Amygdala (tissue), 56 donors: ENCODE measurements at places on chromosomes 2 and 18.

DNA sequence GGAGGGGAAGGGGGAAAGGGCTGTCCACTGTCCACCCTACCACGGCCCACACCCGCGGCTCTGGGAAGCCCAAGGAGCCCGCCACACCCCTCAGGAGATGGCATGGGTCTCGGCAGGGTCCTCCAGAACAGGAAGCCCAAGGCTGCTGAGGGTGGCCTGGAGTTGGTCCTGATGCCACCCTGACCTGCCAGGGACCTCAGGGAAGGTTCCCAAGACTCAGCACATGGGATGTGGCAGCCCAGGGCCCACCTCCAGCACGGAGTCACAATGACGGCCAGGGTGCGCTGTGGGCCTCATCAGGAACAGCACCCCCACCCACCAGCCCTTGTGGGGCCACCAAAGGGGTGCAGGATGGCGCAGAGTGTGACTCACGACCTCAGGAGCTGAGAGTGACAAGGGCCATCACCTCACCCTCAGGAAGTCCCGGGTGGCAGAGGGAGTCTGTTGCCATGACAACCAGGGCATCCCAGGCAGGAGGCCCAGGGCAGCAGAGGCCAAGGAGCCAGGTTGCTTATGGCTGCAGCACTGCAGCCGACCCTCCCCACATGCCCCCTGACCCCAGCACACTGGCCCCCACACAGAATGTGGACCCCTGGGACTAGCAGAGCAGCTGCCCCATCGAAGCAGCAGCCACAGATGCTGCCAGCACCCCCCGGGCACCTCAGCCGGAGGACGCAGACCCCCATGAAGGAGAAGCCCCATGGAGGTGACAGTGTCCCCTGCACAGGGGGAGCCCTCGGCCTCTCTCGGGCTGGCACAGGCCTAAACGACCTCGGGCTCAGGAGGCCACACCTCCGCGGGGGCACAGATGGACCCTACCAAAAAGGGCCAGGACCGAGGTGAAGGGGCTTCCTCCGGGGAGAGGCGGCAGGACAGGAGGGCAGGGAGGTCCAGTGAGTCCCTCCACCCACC lies 34.3 kb downstream of the KIF1A start:
- no peak for DNase-seq

DNA sequence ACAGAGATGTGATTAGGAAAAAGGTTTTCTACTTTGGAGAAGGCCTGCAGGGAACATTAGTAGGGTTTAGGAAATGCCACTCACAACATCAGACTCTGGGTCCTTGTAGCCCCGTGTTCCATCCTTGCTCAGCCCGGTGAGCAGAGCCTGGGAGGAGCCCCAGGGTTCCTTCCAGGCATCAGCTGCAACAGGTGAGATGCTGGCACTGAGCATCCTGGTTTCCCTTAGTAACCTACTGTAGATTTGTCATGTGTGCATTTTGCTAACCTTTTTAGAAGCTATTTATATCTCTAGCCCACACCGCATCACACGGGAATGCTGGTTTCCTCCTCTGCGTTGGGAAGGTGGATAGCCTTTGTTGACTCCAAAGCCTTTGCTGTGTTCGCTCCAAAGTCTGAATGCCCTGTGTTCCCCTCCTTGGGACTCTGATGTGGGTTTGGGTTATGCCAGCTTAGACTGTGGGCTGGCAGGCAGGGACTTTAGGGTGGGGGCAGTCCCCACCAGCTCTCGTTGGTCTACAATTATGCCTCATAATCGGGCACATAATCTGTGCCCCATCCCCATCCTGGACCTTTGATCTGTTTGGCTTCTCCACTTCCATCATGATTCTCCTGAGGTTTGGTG lies 69.3 kb downstream of the TMEM247 start:
- no peak for DNase-seq

GRCh38 chr18:37442477-37442876 lies 123.1 kb downstream of the CELF4 start:
- no peak for DNase-seq

- DNase-seq, result no peak
Measured at GRCh38 chr2:157075924-157076323, 181.6 kb upstream of the GALNT5 start.

DNA sequence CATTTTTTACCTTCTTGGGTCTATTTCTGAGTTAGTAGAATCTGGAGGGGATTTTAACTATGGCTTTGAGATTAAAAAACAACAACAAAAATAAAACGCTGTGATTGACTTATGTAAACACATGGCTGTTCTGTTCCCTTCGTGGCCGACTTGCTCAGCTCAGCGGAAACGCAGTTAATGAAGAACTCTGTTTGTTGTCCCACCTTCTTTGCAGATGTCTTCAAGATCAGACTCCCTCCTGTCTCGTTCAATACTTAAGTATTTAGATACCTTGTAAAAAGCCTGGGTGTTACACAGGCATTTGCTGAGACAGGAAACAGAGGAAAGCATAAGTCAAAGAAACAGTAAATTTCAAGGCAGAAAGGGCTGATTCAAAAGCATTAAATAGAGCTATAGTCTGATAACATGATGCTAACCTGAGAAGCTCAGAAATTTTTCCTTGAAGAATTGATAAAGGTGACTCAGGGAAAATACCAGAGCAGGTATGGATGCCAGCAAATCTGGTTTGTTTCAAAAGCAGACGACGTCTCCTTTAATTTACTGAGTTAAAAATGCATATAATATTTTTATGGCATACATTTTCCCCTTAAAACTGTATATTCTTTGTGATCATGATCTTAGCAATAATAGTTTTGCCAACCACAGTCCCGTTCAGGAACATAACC lies 21.7 kb upstream of the POLI start:
- no peak for DNase-seq

GRCh38 chr18:9804517-9805104 lies 81.2 kb upstream of the TXNDC2 start:
- no peak for DNase-seq

- no peak for DNase-seq
Measured at GRCh38 chr2:160043265-160043664, 19.1 kb downstream of the PLA2R1 start.

GRCh38 chr2:105744091-105744908 lies 412 bp upstream of the NCK2 start:
- DNase-seq, result peak; percentile 25

GRCh38 chr2:53150146-53150545 lies 617.5 kb upstream of the CHAC2 start:
- no peak for DNase-seq

- no peak for DNase-seq
Measured at GRCh38 chr2:230940471-230940815, 15.4 kb upstream of the GPR55 start.

- DNase-seq, result no peak
Measured at GRCh38 chr2:178844701-178845100, 37.5 kb upstream of the TTN start.

GRCh38 chr2:1226766-1227165 lies 186.5 kb upstream of the TPO start:
- DNase-seq, result no peak

DNA sequence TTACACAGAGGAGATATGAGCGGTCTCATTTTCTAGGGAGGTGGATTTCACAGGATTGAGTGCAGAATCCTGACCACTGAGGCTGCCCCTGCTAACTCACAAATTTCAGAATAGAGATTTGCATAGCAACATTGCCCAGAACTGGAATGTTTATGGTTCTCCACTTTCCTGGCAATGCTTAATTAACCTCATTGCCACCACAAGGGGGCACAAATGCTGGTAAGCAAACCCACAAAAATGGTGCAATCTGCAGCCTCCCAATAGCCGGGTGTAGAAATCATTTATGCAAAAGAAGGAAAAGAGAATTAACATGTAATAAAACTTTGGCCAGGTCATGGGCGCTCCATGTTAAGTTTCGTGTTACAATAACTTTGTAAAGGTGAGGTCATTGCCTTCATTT lies 112.4 kb downstream of the CYRIA start:
- DNase-seq, result peak; percentile 7

- DNase-seq, result no peak
Measured at GRCh38 chr2:127562936-127563335, 27.5 kb downstream of the MYO7B start.

- no peak for DNase-seq
Measured at GRCh38 chr2:168912466-168912865, 11.4 kb downstream of the G6PC2 start.

DNA sequence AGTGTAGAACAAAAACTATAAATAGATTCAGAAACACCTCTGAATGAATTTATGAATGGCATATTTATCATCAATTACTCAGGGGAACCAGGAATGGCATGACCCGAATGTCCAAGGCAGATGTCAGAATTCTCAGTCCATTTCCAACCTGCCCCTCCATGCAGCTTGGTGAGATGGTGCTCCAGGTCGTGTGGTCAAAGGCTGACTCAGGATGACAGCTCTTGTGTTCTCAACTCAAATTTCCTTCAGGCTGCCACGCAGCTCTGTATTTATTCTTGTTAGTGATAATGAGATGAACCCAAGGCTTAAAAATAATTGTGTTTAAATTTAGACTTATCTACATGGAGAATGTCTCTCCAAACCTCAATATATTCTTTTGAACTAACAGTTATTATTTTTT lies 146.9 kb downstream of the METTL4 start:
- no peak for DNase-seq

GRCh38 chr2:79903222-79904000 lies 390.6 kb downstream of the CTNNA2 start:
- DNase-seq, result no peak

GRCh38 chr2:158034198-158034866 lies 67.3 kb upstream of the UPP2 start:
- DNase-seq, result no peak

DNA sequence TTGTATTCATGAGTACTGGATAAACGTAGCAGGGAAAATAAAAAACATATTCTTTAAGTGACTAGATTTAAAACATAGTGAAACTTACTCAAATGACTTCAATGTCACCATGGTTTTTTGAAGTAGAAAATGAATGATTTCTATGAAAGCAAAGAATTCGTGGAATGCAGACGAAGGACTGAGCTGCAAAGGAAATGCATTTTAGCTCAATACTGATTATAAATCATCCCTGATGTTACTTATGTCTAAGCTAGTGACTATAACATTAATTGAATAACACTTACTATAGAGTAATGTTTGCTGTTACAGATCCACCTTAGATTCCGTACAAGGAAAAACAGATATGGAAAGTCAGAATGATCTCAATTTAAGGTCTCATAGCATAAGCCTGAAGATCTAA lies 1257.7 kb upstream of the CDH2 start:
- no peak for DNase-seq

DNA sequence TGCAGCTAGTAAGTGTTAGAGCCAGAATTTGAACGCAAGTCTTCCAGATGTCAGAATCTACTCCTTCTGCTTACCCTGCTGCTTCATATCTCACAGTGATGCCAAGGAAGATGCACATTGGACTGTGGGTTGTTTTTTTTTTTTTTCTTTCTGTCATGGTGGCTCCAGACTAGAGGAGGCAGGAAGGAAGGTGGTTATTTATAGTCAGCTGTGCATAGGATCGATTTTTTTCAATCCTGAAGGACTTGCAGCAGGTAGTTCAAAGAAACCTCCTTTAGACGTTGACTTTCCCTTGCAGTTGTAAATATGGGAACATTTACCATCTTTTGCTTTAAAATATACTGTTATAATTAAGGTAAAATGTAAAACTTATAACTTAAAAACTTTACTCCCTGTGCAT lies 17.3 kb downstream of the NEDD4L start:
- no peak for DNase-seq

DNA sequence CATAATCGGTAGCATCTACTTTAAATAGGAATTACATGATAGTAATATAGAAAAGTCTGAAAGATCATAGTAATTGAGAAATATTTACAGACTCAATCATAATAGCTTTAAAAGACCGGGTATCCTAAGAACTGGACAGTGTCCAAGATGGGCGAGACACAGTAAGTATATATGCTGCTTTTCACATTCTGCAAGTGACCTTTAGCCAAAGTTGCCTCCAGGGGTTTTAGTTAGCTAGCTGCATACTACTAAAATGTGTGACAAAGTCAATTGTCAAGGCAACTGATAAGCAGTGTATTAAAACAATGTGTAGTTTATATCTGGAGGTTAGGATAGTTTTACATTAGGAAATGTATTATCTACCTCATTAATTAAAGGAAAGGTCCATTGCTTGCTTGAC lies 24.6 kb downstream of the CD302 start:
- DNase-seq, result no peak

GRCh38 chr2:39839261-39839848 lies 60.3 kb upstream of the THUMPD2 start:
- no peak for DNase-seq

GRCh38 chr18:77139619-77140018 lies 7.0 kb upstream of the MBP start:
- DNase-seq, result no peak

DNA sequence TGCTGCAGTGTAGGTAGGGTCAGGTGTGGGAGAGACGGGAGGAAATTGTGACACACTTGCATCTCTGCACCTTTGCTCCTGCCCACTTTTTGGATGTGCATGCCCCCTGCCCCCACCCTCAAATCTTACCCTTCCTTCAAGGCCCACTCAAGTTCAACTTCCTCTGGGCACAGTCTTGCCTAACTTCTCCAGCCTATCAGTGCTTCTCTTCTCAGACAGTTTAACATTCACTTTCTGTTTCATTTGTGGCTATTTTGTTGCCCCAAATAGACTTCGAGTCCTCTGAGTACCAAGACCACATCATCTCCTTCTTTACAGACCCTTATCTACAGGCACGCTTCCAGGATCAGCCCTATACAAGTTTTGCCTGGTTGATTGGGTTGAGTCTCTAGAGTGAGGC lies 2.7 kb downstream of the ST8SIA5 start:
- DNase-seq, result no peak

GRCh38 chr2:100245681-100246080 lies 76.6 kb downstream of the LONRF2 start:
- no peak for DNase-seq

DNA sequence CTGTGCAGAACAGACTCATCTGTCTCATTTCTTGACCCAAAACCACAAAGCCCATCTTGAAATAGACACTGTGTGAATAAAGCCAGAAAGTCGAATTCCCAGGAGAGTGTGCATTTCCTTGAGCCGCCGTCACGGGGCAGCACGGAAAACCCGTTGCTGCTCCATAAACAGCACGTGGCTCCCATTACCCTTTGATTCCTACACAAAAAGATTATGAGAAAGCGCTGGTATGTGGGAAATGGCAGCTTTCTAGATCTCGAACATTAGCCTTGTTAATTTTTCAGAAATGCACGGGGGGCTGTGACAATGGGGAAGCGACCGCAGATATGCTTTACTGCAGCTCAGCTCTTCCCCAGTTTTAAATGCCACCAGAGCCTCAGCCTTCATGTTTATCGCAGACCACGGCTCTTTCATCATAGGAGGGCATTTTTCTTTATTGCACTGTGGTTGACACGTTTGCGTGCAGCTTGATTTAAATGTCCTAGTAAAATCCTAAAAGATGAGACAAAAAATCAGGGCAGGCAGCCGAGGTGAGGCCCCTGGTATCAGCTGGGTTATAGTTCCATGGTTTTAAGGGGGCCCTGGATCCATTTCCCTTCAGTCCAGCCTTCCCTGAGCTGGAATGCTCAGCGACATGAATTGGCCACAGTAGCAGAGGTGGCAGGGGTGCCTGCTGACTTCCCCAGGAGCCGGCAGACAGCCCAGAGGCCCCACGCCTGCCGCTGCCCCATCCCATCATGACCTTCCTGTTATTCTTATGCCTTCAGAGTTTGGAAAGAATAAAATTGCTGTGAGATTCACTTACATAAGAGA lies 249.3 kb downstream of the NDUFA10 start:
- DNase-seq, result no peak

- no peak for DNase-seq
Measured at GRCh38 chr2:78977661-78978145, 47.8 kb upstream of the REG3G start.

GRCh38 chr2:150598383-150598782 lies 110.9 kb upstream of the RND3 start:
- no peak for DNase-seq
